ENCODE measurements at places on chromosomes 5 and 9. TPM values are rescaled to one million over a fixed set of nuclear protein-coding genes. Genes with fewer than 3 reads are reported as not detected.

Gene C7
- total RNA-seq, result 7.8 TPM

Gene SLC25A2
- total RNA-seq, result 0.67 TPM

Gene MRNIP
- 29.8 TPM for total RNA-seq

Gene NDUFA8
- 28.9 TPM for total RNA-seq

Gene REEP2
- 0.95 TPM for total RNA-seq

Gene HTR1A
- total RNA-seq, result not detected

Gene FKTN
- total RNA-seq, result 8.9 TPM

Gene MCC
- total RNA-seq, result 73.5 TPM

Gene GPR151
- total RNA-seq, result not detected

Gene FOXD1
- total RNA-seq, result 0.63 TPM

Gene UGT3A2
- total RNA-seq, result 5.4 TPM

Gene PAPPA
- total RNA-seq, result 0.64 TPM

Gene CCNO
- total RNA-seq, result 1.3 TPM

Gene ANKRD55
- 0.32 TPM for total RNA-seq

Gene TSSK1B
- not detected for total RNA-seq

Gene CCL27
- 301 TPM for total RNA-seq

Gene SPEF2
- total RNA-seq, result 1.3 TPM

Gene NUTM2F
- not detected for total RNA-seq

Gene CDH9
- not detected for total RNA-seq

Gene UGT3A1
- not detected for total RNA-seq

Gene PCDHGA4
- total RNA-seq, result 1.9 TPM

Gene COL5A1
- total RNA-seq, result 8.4 TPM

Gene GABRB2
- total RNA-seq, result 0.67 TPM

Measured in lower leg skin (tissue), 4 donors.